Stimulated activated CD8-positive, alpha-beta memory T cell treated with anti-CD3 and anti-CD28 coated beads, Interleukin-2, amount 100 ng/mL, for 1 hour (primary cell): ENCODE measurements at places on chromosomes 5 and 9.

DNA sequence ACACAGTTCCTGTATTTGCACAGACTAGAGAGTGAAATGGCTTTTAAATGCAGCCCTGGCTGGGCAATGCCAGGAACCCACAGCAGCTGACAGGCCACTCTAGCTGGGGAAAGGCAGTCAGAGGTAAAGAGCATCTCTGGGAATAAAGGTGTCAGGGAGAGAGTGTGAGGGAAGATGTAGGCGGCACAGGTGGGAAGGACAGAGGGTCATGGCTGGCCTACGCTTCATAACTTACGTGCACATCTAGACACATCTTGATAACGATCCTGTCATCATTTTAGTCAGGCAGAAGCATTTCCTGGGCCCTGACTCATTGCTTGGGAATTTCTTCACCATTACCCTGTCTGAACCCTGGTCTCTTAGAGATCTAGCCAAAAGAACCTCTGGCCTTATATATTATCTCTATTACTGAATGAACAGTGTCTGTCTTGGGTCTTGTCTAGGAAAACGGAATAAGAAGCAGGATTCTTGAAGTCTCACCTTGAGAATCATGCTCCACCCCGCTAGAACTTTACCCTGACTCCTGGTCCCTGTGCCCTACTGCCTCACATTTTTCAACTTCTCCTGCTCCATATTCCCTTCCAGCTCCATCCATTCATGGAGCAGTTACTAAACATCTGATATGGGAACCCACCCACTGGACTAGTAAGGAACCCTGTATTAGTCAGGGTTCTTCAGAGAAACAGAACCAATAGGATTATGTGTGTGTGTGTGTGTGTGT is 106.4 kb upstream of the ELL2 start:
- no peak for DNase-seq

GRCh38 chr5:13783726-13784125 is 160.8 kb downstream of the DNAH5 start:
- no peak for DNase-seq

DNA sequence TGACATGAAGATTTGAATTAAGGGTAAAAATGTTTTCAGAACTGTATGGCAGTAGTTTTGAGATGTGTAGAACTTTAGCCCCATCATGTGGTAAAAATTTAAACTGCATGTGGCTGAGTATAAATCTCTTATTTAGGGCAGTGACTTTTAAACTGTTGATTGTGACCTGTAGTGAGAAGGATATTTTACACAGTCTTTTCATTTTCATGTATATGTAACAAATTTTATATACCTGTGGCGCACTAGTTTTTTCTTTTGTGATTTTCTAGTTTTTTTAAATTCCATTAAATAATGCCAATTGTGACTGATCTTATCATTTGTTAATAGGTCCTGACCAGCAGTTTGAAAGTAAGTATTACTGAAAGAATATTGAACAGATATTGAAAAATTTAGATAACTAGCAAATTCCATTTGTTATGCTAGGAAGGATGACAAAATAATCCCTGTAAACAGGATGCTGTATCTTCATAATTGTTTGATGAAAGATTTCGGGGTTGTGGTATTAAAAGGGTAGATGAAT is 47.2 kb downstream of the GPBP1 start:
- DNase-seq, result no peak

GRCh38 chr9:14205463-14205862 is 108.5 kb downstream of the NFIB start:
- DNase-seq, result no peak

GRCh38 chr9:74643303-74643923 is 146.3 kb downstream of the RORB start:
- DNase-seq, result no peak

DNA sequence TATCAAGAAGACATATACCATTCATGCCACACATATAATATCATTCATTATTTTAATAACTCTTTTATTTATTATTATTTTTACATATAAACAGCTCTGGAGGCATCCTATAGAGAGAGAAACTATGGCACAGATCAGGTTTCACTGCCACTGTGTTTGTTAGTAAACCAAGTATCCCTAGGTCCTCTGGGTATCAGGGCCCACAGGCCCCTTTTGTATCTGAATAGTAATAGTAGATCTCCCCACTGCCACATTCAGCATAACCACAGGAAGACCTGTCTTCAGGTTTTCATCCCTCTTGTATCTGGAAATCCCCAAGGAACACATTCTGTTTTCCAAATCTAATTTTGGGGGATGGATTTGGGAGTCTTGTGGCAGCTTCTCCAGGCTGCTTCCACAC is 94.0 kb downstream of the SPATA31D1 start:
- DNase-seq, result no peak

- no peak for DNase-seq
Measured at GRCh38 chr5:120139039-120139438, 325.1 kb upstream of the PRR16 start.

GRCh38 chr5:32814141-32814540 is 103.0 kb downstream of the NPR3 start:
- no peak for DNase-seq
